ENCODE measurements at places on chromosomes 7 and 10.

- H3K36me3 ChIP-seq, result no peaks in the 10 kb centered on the region
- H3K27ac ChIP-seq, result no peak overlapping the region
- peaks cover 21% of the 10 kb centered on the region for H3K4me1 ChIP-seq
- H3K27me3 ChIP-seq, result peaks cover 23% of the 10 kb centered on the region
- DNase-seq, result no peak
These were observed 3.7 kb downstream of the LRRC4 start for GRCh38 chr7:128027485-128027980.

- H3K4me3 ChIP-seq, result no peak overlapping the region
- no peaks in the 10 kb centered on the region for H3K4me1 ChIP-seq
- no peaks in the 10 kb centered on the region for H3K27me3 ChIP-seq
- no peaks in the 10 kb centered on the region for H3K36me3 ChIP-seq
- DNase-seq, result no peak
These were observed 178.8 kb upstream of the MKLN1 start for GRCh38 chr7:131148708-131149428.

GRCh38 chr10:34016576-34016975 is 682.1 kb upstream of the NRP1 start:
- no peak overlapping the region for H3K4me3 ChIP-seq
- H3K27me3 ChIP-seq, result no peaks in the 10 kb centered on the region
- no peak overlapping the region for H3K27ac ChIP-seq
- H3K36me3 ChIP-seq, result no peaks in the 10 kb centered on the region
- no peaks in the 10 kb centered on the region for H3K4me1 ChIP-seq

DNA sequence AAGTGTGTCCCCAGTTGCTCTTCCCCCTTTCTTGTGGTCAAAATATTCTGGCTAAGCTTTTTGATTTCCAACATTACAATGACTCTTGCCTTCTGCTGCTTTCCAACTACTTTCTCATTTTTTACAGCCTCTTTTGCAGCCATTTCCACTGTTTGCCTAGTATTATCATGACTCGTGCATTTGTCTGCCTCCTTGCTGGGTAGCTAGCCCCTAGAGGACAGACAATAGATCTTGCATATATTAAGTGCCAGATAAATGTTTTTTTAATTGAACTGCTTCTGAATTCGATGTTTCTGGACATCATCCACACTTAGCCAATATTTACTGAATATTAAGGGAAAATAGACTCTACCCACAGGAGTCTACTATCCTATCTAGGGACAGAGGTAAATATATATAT is 124.5 kb downstream of the POU6F2 start:
- no peak overlapping the region for H3K4me3 ChIP-seq
- no peak for DNase-seq
- H3K27ac ChIP-seq, result no peak overlapping the region
- no peaks in the 10 kb centered on the region for H3K36me3 ChIP-seq
- no peaks in the 10 kb centered on the region for H3K27me3 ChIP-seq

- no peak overlapping the region for H3K4me3 ChIP-seq
These were observed 132.3 kb upstream of the CDK1 start for GRCh38 chr10:60645980-60646379.

- H3K4me1 ChIP-seq, result peaks cover 32% of the 10 kb centered on the region
- peak overlapping the region; percentile 27 for H3K27ac ChIP-seq
- H3K27me3 ChIP-seq, result no peaks in the 10 kb centered on the region
- no peaks in the 10 kb centered on the region for H3K36me3 ChIP-seq
These were observed 273.6 kb upstream of the KLF6 start for GRCh38 chr10:4058514-4059029.

- H3K27me3 ChIP-seq, result no peaks in the 10 kb centered on the region
- no peak overlapping the region for H3K4me3 ChIP-seq
- H3K27ac ChIP-seq, result no peak overlapping the region
These were observed 91.4 kb downstream of the IPMK start for GRCh38 chr10:58175990-58176900.

GRCh38 chr10:121653608-121654007 is 55.4 kb upstream of the FGFR2 start:
- H3K4me3 ChIP-seq, result no peak overlapping the region
- H3K27ac ChIP-seq, result no peak overlapping the region
- DNase-seq, result no peak
- H3K27me3 ChIP-seq, result no peaks in the 10 kb centered on the region

GRCh38 chr7:100895956-100896731 is 456 bp upstream of the ACHE start:
- H3K4me3 ChIP-seq, result peak overlapping the region; percentile 49
- H3K27ac ChIP-seq, result no peak overlapping the region
- H3K36me3 ChIP-seq, result no peaks in the 10 kb centered on the region
- DNase-seq, result peak; percentile 71

GRCh38 chr10:8913720-8914119 is 859.2 kb downstream of the GATA3 start:
- no peak overlapping the region for H3K27ac ChIP-seq
- no peak for DNase-seq
- H3K4me3 ChIP-seq, result no peak overlapping the region
- peaks cover 11% of the 10 kb centered on the region for H3K4me1 ChIP-seq
- H3K27me3 ChIP-seq, result no peaks in the 10 kb centered on the region

- H3K4me3 ChIP-seq, result peak within 1 kb of the TSS; percentile 93
- H3K27ac ChIP-seq, result peak within 1 kb of the TSS; percentile 99
- no peaks in the 10 kb centered on the region for H3K27me3 ChIP-seq
- no peaks in the 10 kb centered on the region for H3K36me3 ChIP-seq
- no peak for DNase-seq
- H3K4me1 ChIP-seq, result peaks cover 59% of the 10 kb centered on the region
These were observed at the start of gene ARID5B for GRCh38 chr10:61900829-61901792. ARID5B (plus strand) TSS chr10:61901699; CDS start chr10:61901710, 11 bp downstream.

GRCh38 chr7:50330254-50330653 is 25.7 kb downstream of the IKZF1 start:
- no peaks in the 10 kb centered on the region for H3K27me3 ChIP-seq
- H3K27ac ChIP-seq, result no peak overlapping the region

DNA sequence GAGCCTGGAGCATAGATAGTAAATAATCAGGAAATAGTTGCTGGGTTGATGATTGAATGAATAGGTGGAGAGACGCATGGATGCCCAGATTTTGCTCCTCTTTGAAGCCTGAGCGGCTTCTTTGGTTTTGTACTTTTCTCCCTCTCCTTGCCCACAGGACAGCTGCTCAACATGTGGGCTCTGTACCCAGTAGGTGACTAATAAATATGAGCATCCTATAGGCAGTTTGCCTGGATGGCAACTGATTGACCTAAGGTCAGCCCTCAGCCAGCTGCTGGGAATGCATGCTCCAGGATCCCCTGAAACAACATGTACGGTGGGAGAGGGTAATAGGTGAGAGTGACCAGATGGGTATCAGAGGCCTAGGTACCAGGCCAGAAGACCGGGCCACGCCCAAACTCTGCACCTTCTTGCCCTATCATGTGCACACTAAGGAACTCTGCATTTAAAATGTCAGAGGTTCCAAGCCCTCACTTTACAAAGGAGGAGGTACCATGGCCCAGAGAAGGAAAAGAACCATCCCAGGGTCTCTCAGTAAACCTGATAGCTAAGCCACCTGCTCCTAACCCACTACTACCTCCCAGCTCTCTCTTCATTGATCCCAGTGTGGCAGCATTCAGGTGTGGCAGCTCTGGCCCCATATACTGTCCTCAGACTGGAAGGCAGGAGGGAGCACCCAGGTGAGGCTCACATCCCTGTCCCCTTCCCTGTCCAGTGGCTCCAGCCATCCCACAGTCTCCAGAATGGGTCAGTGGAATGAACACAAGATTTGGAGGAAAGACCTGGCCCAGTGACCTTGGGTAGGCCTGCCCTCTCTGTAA is 2.7 kb upstream of the ZCCHC24 start:
- peak; percentile 74 for DNase-seq
- no peak overlapping the region for H3K27ac ChIP-seq
- no peaks in the 10 kb centered on the region for H3K27me3 ChIP-seq
- H3K4me3 ChIP-seq, result no peak overlapping the region

- H3K4me1 ChIP-seq, result no peaks in the 10 kb centered on the region
- no peak for DNase-seq
- H3K27me3 ChIP-seq, result no peaks in the 10 kb centered on the region
- no peaks in the 10 kb centered on the region for H3K36me3 ChIP-seq
These were observed 56.4 kb downstream of the NEUROD6 start for GRCh38 chr7:31284106-31284505.

DNA sequence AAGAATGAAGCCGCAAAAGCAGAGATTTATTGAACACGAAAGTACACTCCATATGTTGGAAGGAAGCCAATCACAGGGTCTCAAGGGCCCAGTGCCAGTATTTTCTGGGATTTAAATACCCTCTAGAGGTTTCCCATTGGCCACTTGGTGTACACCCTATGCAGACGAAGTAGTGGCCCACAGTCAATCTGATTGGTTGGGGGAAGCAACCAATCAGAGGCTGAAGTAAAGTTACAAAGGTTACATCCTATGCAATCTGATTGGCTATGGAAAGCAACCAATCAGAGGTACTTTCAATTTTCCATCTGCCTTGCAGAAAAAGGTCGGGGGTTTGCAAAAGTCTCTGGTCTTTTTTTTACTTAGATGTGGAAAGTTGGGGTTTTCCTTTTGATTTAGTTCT is 481.3 kb upstream of the NRP1 start:
- no peaks in the 10 kb centered on the region for H3K27me3 ChIP-seq
- H3K36me3 ChIP-seq, result no peaks in the 10 kb centered on the region
- H3K27ac ChIP-seq, result no peak overlapping the region

DNA sequence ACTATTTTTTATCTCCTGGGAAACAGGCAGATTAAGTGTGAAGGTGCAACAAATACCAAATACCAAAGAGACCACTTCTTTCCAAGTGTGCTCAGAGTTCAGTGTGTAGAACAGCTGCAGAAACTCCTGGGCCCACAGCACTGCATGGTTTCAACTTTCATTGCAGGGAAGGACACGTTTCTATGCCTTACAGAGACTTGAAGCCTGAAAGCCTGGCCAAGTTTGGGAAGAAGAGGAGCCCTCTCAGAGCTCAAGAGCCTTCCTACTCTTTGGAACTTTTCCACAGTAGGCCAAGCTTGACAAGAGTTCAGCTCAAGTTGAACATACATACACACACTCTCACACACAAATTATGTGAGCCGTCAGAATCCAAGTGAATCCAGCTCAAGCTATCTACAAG is 2.5 kb downstream of the HOXA4 start:
- DNase-seq, result no peak
- H3K27ac ChIP-seq, result no peak overlapping the region
- no peaks in the 10 kb centered on the region for H3K36me3 ChIP-seq
- H3K27me3 ChIP-seq, result no peaks in the 10 kb centered on the region
- H3K4me3 ChIP-seq, result no peak overlapping the region

DNA sequence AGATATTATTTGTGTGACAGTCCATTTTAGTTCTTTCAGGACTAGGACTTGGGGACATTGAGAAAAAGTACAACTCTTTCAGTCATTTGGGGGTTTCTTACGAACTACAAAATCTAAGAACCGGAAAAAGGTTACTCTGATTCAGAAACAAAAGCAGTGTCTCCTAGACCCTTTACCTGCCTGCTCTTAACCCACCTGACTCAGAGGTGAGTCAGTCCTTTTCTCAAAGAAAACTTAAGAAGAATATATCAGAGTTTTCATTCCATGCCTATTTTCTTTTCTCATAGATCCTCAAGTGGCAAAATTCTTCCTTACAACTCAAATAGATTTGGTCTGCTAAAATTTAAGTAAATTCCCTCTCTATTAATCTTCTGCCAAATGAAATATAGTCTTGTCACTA is 114.9 kb upstream of the PTN start:
- no peak overlapping the region for H3K27ac ChIP-seq
- no peaks in the 10 kb centered on the region for H3K36me3 ChIP-seq
- no peaks in the 10 kb centered on the region for H3K27me3 ChIP-seq
- no peak overlapping the region for H3K4me3 ChIP-seq

DNA sequence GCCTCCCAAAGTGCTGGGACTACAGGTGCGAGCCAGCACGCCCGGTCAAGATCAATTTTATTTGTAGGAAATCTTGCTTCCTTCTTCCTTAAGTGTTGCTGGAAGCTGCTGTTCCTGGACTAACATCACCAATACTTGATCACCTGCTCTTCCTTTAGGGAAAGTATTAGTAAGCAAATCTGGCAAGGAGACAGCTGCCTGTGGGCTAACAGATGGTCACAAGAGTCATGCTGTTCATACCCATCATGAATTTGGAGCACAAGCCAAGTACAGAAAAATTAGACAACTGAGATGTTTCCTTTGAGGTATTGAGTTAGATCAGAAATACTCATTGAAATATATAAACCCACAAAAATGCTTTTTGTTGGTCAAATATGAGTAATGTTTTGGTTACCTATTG is 27.9 kb downstream of the BAIAP2L1 start:
- no peak overlapping the region for H3K4me3 ChIP-seq
- no peak overlapping the region for H3K27ac ChIP-seq
- H3K27me3 ChIP-seq, result no peaks in the 10 kb centered on the region

GRCh38 chr10:45255706-45256105 is 59.7 kb downstream of the OR13A1 start:
- H3K27ac ChIP-seq, result no peak overlapping the region
- H3K4me3 ChIP-seq, result no peak overlapping the region
- no peak for DNase-seq
- H3K36me3 ChIP-seq, result no peaks in the 10 kb centered on the region
- no peaks in the 10 kb centered on the region for H3K4me1 ChIP-seq

GRCh38 chr10:3094609-3095036 is 27.3 kb downstream of the PFKP start:
- DNase-seq, result no peak
- peaks cover 40% of the 10 kb centered on the region for H3K4me1 ChIP-seq
- H3K27ac ChIP-seq, result peak overlapping the region; percentile 89
- no peak overlapping the region for H3K4me3 ChIP-seq
- peaks cover 2% of the 10 kb centered on the region for H3K36me3 ChIP-seq

GRCh38 chr7:18644981-18645380 is 149.4 kb downstream of the HDAC9 start:
- no peak for DNase-seq
- H3K36me3 ChIP-seq, result no peaks in the 10 kb centered on the region
- no peaks in the 10 kb centered on the region for H3K27me3 ChIP-seq
- no peak overlapping the region for H3K4me3 ChIP-seq

- H3K27ac ChIP-seq, result peak overlapping the region; percentile 97
- peaks cover 40% of the 10 kb centered on the region for H3K4me1 ChIP-seq
- H3K27me3 ChIP-seq, result no peaks in the 10 kb centered on the region
These were observed 1.2 kb downstream of the PTEN start for GRCh38 chr10:87864496-87865059.

DNA sequence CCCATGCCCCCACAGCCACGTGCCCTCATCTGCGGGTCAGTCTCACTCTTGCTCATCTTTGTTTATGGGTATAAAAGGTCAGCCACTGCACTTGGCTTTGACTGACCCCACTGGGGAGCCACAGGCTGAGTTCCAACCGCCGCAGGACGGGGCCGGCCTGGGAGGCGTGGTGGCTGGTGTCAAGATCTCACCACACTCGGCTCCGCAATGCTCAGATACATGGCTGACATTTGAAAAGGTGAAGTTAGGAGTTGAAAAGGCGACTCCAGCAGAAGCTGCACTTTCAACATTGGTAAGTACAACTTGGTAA is 14.9 kb downstream of the TUBGCP2 start:
- H3K4me1 ChIP-seq, result no peaks in the 10 kb centered on the region
- H3K36me3 ChIP-seq, result peaks cover 89% of the 10 kb centered on the region
- no peak overlapping the region for H3K4me3 ChIP-seq
- H3K27me3 ChIP-seq, result no peaks in the 10 kb centered on the region
- no peak for DNase-seq
- no peak overlapping the region for H3K27ac ChIP-seq

DNA sequence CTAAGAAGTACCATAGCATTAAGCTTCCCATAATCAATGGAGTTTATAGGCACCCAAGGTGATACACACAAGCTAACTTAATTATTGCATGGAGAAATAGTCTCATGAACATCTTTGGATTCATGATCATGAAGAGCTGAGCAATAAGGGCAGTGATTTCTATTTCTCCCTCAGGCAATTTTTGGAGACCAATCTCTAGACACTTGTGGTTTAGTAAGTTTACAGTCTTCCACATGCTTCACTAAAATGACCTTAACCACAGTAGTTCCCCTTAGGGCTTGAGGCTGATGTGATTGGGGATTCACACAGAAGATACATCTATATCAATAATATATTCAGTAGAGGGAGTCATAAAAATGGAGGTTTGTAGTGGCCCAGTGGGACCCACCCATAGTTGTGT is 241.2 kb downstream of the CCDC7 start:
- H3K4me1 ChIP-seq, result no peaks in the 10 kb centered on the region
- H3K36me3 ChIP-seq, result no peaks in the 10 kb centered on the region
- H3K27me3 ChIP-seq, result no peaks in the 10 kb centered on the region
- no peak overlapping the region for H3K4me3 ChIP-seq
- H3K27ac ChIP-seq, result no peak overlapping the region

Data from suprapubic skin (tissue), 4 donors.